Renal pelvis (tissue), 12 donors: ENCODE measurements at places on chromosomes 7 and 10. TPM values are rescaled to one million over a fixed set of nuclear protein-coding genes. Genes with fewer than 3 reads are reported as not detected.

The KLF14 gene
- polyA plus RNA-seq = 0.47 TPM

The ADAMTS14 gene
- polyA plus RNA-seq = 2.5 TPM

The MYL7 gene
- polyA plus RNA-seq = 0.64 TPM

The ACTL6B gene
- 0.09 TPM for polyA plus RNA-seq

The MCM10 gene
- 11.5 TPM for polyA plus RNA-seq

The AMZ1 gene
- 0.43 TPM for polyA plus RNA-seq

The SYNPO2L gene
- 0.74 TPM for polyA plus RNA-seq

The IRF5 gene
- polyA plus RNA-seq = 11.4 TPM

The H2BK1 gene
- polyA plus RNA-seq = not detected

The FUOM gene
- polyA plus RNA-seq = 25.1 TPM

The INTS1 gene
- 95.7 TPM for polyA plus RNA-seq

The MRLN gene
- polyA plus RNA-seq = 0.94 TPM

The EPO gene
- polyA plus RNA-seq = 0.34 TPM

The NUTM2B gene
- 4.6 TPM for polyA plus RNA-seq

The GPR15LG gene
- polyA plus RNA-seq = 0.43 TPM

The NAT16 gene
- polyA plus RNA-seq = not detected

The IDI2 gene
- not detected for polyA plus RNA-seq

The GPR26 gene
- polyA plus RNA-seq = not detected

The UBE2H gene
- polyA plus RNA-seq = 104 TPM

The ERVW-1 gene
- 0.53 TPM for polyA plus RNA-seq

The C10orf90 gene
- 0.76 TPM for polyA plus RNA-seq

The LBX1 gene
- polyA plus RNA-seq = 0.07 TPM

The KLLN gene
- polyA plus RNA-seq = 1.5 TPM

The SDK1 gene
- polyA plus RNA-seq = 7.5 TPM

The NUTM2E gene
- polyA plus RNA-seq = 0.81 TPM

The HACD1 gene
- polyA plus RNA-seq = 13.1 TPM

The RNF32 gene
- 2.7 TPM for polyA plus RNA-seq

The OLAH gene
- 0.34 TPM for polyA plus RNA-seq
